ENCODE measurements at places on chromosomes 13 and 19. TPM values are rescaled to one million over a fixed set of nuclear protein-coding genes. Genes with fewer than 3 reads are reported as not detected.

- no peak for DNase-seq
Observed at GRCh38 chr13:109101550-109102144, 472.2 kb downstream of the MYO16 start.

GRCh38 chr19:13018035-13018914, 23.0 kb downstream of the NFIX start:
- no peak for DNase-seq

DNA sequence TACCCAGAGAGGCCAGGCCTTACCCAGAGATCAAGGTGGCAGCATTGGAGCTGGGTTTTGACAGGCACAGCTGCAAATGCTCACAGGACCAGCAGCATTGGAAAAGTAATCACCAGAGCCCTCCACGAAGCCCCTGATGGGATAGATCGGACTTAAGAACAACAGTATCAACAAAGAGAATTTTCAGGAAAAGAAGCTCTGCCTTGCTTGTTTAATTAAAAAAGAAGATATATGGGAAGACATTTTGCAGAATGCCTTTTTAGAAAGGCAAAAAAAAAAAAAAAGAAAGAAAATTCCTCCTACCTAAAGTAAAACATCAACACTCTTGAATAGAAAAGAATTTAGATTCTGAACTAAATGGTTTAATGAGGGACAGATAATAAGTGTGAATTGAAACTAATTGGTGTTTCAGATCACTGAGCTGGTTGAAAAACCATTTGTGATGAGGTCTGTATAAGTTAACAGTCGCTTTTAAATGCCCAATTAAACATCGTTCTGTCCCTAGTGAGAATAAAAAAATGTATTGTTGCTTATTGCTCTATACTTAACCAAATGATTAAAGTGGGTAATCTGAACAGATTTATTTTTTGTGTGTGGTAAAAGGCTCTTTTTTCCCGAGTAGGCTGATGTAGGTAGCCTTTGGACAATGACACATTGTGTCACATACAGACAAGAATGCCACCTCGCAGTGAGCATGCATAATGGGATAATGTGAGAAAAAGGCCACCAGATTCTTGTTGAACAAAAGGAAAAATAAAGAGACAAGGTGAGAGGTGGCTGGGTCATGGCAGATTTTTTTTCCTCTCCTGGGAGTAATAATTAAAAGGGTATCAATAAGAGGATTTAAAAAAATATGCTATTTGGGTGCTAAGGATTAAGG, 93.0 kb upstream of the ARGLU1 start:
- no peak for DNase-seq

DNA sequence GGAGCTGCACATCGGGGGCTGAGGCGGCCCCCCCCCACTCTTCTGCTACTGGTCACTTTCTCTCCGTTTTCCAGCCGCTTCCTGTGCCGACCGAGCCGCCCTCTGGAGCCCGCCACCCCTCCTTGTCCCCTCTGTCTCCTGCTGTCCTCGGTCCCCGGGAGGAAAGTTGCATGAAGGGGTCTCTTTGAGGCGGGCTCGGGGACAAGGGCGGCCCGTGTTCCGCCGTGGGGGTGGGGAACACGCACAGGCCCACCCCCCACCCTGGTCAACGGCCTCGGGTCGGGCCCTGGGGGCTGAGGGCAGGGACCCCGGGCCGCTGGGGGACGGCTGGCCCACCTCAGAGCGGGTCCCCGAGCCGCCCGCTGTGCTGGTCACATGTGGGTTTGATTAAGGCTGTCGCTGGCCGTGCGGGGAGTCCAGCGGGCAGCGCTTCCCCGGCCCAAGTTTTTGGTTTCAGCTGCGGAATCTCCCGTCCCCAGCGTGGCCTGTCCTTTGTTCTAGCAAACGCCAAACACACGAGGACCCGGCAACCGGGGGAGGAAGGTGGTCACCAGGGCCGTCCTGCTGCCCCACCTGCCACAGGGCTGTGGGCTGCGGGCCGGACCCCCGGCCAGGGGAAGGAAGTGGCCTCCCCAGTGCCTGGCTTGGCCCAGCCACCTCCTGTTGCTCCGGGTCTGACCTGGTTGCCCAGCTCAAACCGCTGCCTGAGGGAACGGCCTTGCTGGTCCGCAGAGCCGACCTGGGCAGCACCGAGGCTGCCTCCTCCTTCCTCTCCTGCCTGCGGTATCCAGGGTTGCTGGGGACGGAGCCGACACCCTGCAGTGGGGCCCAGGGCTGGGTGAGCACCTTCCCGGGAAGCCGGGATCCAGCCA, 1.9 kb downstream of the EFNA2 start:
- DNase-seq, result no peak

GRCh38 chr19:49389406-49389805, 1.4 kb downstream of the KASH5 start:
- DNase-seq, result no peak

DNA sequence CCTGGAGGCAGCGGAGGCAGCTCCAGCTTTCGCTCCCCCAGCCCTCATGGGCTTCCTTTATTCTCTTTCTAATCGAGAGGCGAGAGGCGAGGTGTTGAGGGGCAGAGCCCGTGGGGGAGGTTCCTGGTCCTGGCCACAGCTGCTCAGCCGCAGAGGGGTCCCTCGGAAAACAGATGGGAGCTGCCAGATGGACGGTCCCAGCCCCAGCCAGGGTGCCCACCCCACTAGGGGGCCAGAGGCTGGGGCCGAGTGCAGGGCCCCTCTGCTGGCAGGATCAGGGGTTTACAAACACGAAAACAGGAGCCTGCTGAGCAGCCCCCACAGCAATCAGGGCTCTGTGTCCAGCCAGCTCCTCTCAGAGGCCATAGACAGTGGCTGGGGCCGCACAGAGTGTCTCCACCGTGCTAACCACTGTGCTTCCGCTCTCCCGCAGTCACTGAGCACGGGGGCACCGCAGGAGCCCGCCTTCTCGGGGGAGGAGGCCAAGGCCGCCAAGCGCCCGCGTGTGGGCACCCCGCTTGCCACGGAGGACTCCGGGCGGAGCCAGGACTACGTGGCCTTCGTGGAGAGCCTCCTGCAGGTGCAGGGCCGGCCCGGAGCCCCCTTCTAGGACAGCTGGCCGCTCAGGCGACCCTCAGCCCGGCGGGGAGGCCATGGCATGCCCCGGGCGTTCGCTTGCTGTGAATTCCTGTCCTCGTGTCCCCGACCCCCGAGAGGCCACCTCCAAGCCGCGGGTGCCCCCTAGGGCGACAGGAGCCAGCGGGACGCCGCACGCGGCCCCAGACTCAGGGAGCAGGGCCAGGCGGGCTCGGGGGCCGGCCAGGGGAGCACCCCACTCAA, 182.2 kb downstream of the KDM4B start:
- peak; percentile 52 for DNase-seq

Gene BEST2
- not detected for polyA plus RNA-seq

Gene ZNF132
- 1.1 TPM for polyA plus RNA-seq

Gene GARRE1
- 9.3 TPM for polyA plus RNA-seq

Gene SHD
- polyA plus RNA-seq, result not detected

Gene NEK5
- 0.47 TPM for polyA plus RNA-seq
